ENCODE measurements at places on chromosomes 2 and 18. TPM values are rescaled to one million over a fixed set of nuclear protein-coding genes. Genes with fewer than 3 reads are reported as not detected.

The RALB gene
- 41.0 TPM for total RNA-seq

The ZFAND2B gene
- total RNA-seq, result 27.9 TPM

The GCC2 gene
- total RNA-seq, result 39.2 TPM

The PROKR1 gene
- 0.23 TPM for total RNA-seq

The GPR55 gene
- total RNA-seq, result 0.18 TPM

The CNDP1 gene
- 0.23 TPM for total RNA-seq

The SERPINB2 gene
- total RNA-seq, result 0.99 TPM

The PAIP2B gene
- total RNA-seq, result 15.8 TPM

The TUBB8B gene
- not detected for total RNA-seq

The CAB39 gene
- total RNA-seq, result 84.5 TPM

The DOK6 gene
- total RNA-seq, result 15.8 TPM

The SCYGR4 gene
- total RNA-seq, result not detected

The LRATD1 gene
- total RNA-seq, result 18.8 TPM

The SCN9A gene
- total RNA-seq, result 5.0 TPM

Data from metanephros (tissue), 2 donors.